Kidney (tissue), 22 donors: ENCODE measurements at places on chromosomes 5 and 9. TPM values are rescaled to one million over a fixed set of nuclear protein-coding genes. Genes with fewer than 3 reads are reported as not detected.

- no peak for DNase-seq
Observed at GRCh38 chr9:38768351-38768761, 48.4 kb upstream of the FAM240B start.

GRCh38 chr5:76790632-76791290 is 28.1 kb upstream of the F2RL1 start:
- DNase-seq, result no peak

GRCh38 chr5:115941051-115941675 is 21.1 kb upstream of the LVRN start:
- no peak for DNase-seq

- DNase-seq, result no peak
Observed at GRCh38 chr5:135835766-135836165, 1.3 kb downstream of the SLC25A48 start.

DNA sequence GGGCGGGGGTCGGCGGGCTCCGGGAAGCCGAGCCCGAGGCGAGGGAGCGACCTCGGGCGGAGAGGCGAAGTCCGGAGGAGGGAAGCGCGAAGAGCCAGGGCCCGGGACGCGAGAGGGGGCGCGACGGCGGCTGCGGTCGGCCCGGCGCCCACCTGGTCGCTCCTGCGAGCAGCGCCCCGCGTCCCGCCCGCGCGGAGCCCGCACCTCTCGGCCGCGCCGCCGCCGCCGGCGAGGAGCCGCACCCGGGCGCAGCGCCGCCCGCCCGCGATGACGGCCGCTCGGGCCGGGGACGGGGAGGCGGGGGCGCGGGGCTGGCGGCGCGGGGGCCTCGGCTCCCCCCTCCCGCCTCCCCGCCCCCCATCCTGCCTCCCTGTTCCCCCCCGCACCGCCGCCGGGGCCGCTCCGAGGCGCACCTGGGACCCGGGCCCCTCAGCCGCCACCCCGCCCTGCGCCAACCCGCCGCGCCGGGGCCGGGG is 2.6 kb downstream of the NR5A1 start:
- no peak for DNase-seq

GRCh38 chr5:6649681-6650080 is 16.4 kb downstream of the SRD5A1 start:
- no peak for DNase-seq

DNA sequence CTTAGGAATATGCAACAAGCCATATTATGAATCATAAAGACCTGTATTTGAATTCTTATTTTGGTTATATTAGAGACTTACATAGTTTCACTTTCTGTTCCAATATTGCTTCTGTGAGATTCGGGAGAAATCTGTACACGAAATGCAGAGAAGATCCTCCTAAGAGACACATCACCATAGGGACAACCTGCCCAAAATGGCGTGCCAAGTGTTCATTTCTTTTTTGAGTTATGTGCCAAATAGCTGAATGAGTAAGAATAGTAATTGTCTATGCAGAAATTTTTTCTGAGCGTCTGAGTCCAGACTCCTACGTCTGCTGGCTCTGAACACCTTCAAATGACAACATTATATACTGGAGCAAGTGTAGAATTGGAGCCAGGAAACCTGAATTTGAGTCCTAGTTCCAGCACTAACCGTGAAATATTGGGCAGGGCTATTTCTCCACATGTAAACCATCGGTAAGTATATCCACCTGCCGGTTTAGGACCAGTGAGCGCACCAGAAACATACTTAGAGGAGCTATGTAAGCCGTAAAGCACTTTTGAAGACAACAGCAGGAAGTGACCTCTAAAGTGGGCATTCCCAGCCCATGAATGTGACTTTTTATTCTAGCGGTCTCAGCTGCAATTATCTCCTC is 163.9 kb upstream of the DMRT1 start:
- DNase-seq, result no peak

DNA sequence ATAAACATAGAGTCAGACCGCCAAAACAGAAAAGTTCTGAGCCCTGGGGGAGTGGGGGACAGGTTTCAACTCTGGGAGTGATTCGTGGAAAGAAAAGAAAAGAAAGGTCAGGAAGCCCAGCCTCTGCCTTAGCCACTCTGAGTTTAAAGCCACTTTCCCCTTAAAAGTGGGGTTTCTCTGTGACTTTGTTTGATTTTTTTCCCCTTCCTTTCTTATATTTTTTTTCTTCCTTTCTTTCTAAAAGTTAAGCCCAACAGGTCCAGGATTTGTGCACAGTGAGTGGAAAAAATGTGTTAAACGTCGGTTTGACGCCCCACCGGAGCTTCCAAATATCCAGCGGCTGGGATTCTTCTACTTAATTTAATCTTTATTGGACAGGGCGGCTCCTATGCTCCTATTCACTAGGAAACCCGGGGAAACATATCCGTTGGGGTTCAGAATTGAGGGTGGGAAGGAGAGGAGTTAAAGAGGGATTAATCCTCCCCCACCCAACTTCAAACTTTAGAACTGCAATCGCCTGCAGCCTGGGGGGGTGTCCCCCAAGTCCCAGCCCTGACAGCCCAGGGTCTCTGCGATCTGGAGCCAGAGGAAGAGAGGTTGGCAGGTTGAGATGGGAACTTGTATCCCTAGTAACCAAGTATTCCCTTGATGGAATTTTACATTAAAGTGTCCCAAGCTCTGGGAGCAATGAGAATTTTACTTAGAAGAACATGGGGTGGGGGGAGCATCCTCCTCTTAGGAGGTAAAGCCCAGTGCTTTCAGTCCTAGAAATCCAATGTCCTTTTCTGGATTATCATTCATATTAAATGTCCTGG is 6.3 kb downstream of the NR2F1-AS1 start:
- peak; percentile 68 for DNase-seq

DNA sequence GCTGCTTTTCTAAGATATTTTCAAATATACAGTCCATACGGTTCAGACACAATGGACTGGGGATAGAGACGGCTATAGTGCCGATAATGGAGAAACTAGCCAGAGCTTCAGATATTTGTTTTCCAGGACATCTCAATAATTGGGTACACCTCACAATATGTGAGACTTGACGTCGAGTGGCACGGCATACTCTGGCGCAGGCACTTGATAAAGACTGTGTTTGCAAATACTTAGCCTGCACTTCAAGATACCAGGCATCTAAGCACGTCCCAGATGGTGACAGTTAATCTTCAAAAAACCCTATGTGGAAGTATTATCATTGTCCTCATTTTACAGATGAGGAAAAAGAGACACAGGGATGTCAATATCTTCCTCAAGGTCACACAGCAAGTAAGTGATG is 48.5 kb downstream of the SEMA5A start:
- no peak for DNase-seq

DNA sequence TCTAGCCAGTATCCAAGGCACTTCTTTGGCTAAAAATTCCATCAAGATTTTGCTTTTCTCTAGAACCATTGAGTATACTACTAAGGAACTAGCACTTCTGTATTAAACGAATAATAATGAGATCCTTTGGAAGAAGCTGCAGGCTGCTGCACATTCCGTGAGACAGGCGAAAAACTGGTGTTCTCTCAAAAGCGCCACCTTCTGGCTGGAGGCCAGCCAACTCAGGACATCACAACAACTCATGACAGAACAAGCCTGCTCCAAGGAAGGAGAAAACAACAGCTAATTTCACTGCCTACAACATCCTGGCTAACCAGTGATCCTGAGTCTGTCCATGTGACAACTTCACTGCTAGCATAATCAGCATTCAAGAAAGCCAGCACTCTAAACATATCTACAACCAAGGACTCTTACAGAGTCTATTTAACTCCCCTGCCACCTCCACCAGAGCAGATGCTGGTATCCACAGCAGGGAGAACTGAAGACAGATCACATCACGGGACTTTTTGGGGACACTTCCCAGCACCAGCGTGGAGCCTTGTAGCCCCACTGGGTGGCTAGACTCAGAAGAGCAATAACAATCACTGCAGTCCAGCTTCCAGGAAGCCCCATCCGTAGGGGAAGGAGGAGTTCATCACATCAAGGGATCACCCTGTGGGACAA is 150.5 kb downstream of the YTHDC2 start:
- DNase-seq, result no peak

GRCh38 chr9:99189887-99190596 is 31.7 kb downstream of the ALG2 start:
- DNase-seq, result peak; percentile 57

DNA sequence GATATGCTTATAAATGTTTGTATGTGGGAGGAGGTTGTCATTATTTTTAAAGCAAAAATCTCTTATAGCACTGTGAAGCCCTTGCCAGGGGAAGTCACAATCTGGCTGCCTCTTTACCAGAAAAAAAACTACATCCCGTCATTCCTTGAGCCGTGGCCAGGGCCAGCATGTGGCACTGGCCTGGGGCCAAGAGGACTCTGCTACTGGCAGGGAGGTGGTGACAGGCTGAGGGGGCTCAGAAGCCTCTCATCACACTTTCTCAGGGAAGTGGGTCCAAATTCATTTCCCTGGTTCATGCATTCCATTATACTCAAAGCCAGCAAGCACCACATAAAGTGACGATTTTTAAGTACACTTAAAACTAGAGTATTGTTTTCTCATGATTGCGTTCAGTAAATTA is 457.3 kb downstream of the ZNF608 start:
- DNase-seq, result no peak

DNA sequence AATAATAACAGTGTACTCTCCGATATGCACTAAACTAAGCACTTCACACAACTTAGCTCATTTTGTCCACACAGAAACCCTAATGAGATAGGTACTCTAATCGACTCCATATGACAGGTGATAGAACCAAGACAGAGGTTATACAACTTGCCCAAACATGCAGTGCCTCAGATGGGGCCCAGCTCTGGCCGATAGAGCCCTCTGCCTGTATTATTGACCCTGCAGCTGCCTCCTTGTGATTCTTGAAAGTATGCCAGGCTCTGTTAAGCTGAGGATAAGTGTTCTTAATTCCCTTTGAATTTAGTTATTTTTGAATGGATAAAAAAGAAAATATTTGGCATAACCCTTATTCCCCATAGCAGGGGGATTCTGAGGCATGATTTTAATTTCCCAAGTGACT is 78.5 kb downstream of the HMHB1 start:
- DNase-seq, result no peak

DNA sequence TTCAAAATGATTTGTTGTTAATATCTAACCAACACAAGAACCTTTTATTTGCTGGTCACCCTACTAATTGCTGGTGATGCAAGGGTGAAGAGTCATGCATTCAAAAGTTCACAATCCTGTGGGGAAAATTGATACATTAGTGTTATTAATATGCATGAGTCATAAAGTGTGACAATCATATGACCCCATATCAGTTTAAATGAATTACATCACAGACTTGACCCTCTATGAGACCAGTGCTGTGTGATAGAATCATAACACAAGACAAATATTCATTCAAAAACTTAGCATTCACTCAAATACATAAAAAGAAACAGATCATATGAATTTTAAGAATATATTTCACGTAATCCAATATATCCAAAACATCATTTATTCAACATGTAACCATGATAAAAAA is 304.6 kb upstream of the CDH12 start:
- no peak for DNase-seq

DNA sequence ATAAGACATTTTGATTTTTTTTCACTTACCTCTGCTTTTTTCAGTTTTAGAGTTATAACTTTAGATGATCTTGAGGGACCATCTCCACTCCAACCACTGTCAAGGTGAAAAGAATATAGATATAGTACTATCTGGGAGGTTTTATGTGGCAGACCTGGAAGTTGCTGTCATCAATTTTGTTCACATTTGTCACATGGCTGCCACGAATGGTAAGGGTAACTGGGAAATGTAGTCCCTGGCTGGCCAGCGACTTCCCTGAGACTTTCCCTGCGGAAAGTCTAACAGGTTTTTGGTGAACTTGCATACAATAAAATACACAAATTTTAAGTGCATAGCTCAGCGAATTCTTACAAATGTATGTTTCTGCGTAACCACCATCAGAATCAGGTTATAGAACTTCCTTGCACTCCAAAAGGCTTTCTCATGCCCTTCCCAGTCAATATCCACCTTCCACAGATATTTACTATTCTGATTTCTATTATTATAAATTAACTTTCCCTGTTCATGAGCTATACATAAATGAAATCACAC is 121.5 kb downstream of the MAT2B start:
- DNase-seq, result no peak

DNA sequence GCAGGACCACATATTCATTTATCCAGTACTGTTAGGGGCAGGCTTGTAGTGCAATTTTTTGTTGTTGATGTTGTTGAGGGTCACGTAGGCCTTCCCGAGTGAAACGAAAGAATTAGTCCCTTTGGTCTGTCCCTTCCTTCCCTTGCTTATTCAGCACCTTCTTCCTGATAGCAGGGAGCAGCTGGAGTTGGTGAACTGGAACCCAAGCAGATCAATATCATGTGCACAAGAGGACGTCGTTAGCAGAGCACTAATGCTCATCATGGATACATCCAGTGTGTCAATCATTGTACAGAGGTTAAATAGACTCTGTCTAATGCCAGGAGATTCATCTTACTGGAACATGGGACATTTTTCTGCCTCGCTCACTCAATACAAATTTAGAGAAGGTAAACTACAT is 33.0 kb upstream of the MAP1B start:
- DNase-seq, result no peak

DNA sequence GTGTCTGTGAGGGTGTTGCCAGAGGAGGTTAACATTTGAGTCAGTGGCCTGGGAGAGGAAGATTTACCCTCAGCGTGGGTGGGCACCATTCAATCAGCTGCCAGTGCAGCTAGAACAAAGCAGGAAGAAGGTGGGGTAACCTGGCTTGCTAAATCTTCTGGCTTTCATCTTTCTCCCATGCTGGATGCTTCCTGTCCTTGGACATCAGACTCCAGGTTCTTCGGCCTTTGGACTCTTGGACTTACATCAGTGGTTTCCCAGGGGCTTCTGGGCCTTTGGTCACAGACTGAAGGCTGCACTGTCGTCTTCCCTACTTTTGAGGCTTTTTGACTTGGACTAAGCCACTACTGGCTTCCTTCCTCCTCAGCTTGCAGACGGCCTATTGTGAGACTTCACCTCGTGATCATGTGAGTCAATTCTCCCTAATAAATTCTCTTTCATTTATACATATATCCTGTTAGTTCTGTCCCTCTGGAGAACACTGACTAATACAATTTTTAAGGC is 38.1 kb downstream of the PBX3 start:
- no peak for DNase-seq

- DNase-seq, result no peak
Observed at GRCh38 chr5:31999470-31999869, 174.6 kb downstream of the GOLPH3 start.

DNA sequence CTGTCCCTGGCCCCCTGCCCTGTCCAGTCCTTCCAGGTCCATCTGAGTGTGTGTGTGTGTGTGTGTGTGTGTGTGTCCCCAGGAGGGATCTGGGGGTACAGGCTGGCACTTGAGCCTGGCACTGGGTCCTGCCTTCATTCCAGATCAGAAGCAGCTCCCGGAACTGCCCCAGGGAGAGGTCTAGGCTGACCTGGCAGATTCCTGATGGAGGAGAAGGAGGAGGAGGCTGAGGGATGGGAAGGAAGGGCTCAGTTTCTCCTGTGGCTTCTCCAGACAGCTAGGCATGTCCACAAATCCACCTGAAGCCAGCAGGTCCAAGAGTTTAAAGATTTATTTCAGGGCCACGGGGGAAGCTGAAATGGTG is 328 bp downstream of the NDST1 start:
- DNase-seq, result no peak

The ATOX1 gene
- 611 TPM for polyA plus RNA-seq

The HIGD2A gene
- polyA plus RNA-seq, result 344 TPM

The MCIDAS gene
- not detected for polyA plus RNA-seq

The HBEGF gene
- 6.0 TPM for polyA plus RNA-seq

The FOXI1 gene
- polyA plus RNA-seq, result 48.5 TPM

The SLC6A7 gene
- not detected for polyA plus RNA-seq

The ADRB2 gene
- 0.92 TPM for polyA plus RNA-seq

The SPACA9 gene
- polyA plus RNA-seq, result 17.1 TPM

The CLIC3 gene
- 2.1 TPM for polyA plus RNA-seq

The FAM200C gene
- 5.3 TPM for polyA plus RNA-seq

The OR13C3 gene
- not detected for polyA plus RNA-seq

The MUSK gene
- not detected for polyA plus RNA-seq

The TRIM7 gene
- 5.7 TPM for polyA plus RNA-seq
